ENCODE measurements at places on chromosomes 1 and 21. TPM values are rescaled to one million over a fixed set of nuclear protein-coding genes. Genes with fewer than 3 reads are reported as not detected.

Gene KLHL17
- 4.8 TPM for polyA plus RNA-seq

Gene RPTN
- not detected for polyA plus RNA-seq

Gene ANGPTL7
- 1.8 TPM for polyA plus RNA-seq

Gene GABRD
- 1.3 TPM for polyA plus RNA-seq

Gene B3GALNT2
- polyA plus RNA-seq, result 27.5 TPM

Gene OLFML2B
- 128 TPM for polyA plus RNA-seq

Data from muscle of arm (tissue), 14 donors.